ENCODE measurements at places on chromosomes 5 and 9.

DNA sequence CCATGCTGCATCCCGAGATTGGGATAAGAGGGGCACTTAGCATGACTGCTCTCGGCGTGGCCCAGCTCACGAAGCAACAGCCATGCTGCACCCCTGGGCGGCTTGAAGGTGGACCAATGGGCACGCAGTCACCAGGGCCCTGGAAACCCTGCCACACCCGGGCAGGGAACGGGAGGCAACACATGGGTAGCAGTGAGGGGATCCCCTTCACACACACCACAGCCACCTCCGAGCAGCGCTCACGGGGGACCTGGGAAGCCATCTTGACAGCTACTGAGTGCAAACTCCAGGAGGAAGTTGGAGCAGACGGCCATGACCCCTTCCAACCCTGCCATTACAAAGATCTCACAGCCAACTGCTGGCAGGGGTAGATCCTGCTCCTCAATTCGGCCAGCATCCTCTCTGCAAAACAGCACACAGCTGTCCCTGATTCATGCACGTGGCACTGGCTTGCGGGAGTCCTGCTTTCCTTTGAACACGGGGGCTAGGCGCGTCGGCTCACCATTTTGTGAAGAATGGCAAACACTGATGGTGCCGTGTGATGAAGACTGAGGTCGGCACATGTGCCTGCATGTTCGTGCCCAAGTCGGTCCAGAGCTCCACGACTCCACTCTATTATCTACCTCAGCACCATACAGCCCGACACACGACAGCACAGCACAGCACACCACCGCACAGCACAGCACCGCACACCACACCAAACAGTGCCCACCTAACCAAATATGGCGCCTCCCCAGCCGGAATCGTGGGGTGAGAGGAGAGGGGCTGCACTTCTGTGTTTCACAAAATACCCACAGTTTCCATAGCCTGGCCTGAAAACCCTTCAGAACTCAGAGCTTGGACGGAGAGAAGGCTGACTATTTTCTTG is 5.0 kb downstream of the UBAC1 start:
- DNase-seq = no peak

DNA sequence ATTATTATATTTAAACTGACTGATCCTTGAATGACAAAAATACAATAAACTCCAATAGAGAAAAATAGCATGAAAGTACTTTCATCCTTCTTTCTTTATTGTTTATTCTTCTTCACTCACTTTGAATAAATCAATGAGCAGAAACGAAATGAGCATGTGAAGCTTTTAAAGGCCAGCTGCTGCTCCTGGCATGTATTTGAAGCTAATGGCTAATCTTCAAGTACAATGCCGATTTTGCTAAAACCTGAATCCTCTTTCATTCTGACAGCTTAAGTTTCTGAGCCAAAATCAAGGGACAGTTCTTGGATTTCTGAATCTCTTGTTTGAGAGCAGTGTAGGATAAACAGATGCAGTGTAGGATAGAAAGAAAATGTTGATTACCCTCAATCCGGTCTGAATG is 237.3 kb downstream of the CDH10 start:
- DNase-seq = no peak

DNA sequence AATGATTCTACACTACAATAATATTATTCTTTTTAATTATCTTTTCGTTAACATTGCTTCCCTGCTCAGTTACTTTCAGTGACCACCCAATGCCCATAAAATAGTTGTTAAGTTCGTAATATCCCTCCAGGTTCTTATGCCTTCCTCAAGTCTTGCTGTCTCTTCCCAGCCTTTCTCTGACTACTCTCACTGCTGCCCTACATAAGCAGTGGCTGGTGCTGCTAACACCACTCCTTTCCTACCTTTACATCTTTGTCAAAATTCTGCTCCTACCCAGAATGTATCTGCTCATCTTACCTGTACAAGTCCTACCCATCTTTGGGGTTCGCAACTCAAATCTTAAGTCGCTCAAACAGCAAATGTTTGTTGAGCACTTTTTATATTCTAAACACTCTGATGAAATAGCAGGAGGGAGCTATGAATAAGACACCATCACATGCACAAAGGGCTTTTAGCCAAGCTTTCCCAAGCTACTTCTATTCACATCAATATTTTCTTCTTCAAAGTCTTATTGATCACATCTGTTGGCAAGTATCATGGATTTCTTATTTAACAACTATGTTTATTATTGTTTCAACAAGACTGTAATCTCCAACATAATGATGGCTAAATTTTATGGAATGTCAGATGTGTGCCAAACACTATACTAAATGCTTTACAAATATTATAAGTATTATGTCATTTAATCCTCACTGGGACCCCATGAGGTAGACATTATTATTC is 29.5 kb downstream of the SLC25A46 start:
- DNase-seq = no peak

- DNase-seq = no peak
Observed at GRCh38 chr5:170355601-170356098, 33.5 kb downstream of the KCNMB1 start.

- DNase-seq = no peak
Observed at GRCh38 chr5:108079753-108080152, 302.1 kb downstream of the FBXL17 start.

DNA sequence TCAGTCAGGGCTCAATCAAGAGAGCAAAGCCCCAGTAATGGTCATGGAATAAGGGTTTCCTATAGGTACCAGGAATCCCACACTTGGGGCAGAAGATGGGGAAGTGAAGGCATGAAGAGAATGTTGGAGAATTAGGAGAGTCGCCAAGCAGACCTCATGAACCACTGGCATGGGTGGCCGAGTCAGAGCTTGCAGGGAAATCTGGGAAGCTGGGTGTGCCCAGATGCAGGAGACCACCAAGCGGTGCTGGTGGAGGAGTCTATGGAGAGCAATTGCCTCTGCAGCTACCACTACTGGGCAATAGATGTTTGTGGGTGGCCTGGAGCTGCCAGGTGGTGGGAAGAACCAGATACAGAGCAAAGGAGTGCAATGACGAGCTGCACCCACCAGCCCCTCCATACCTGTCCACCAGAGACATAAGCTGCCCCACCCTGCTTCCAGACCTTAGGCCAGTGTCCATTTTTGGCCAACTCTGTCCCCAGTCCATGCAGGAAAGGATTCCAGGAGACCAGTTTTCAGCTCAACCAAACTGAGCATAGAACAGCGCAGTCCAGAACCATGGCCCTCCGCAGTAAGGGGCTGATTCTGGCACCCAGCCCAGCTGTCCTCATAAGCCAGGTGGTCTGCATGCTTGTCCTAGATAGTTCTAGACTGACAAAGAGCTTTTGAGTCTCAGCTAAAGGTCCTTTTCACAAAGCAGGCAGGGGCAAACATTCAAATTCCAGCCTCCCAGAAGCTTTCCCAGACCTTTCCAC is 323.9 kb downstream of the GADD45G start:
- DNase-seq = no peak

DNA sequence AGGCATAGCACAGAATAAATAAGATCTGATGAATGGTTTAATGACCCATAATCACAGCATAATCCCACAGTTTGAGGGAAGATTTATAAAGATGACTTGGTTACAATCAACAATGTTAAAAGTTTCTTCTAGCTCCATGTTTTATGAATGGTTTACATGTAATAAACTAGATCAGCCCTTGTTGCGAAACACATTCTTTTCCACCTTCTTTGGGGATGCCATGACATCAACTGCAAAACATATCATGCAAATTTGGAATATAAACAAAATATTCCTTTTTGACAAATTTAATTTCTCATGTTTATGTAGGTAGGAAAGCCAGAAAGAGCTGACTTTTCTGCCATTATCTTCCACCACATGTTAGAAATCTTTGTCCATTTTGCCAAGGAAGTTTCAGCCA is 979.5 kb downstream of the MAT2B start:
- DNase-seq = no peak

- no peak for DNase-seq
Observed at GRCh38 chr9:135706288-135706687, 4.3 kb downstream of the KCNT1 start.

DNA sequence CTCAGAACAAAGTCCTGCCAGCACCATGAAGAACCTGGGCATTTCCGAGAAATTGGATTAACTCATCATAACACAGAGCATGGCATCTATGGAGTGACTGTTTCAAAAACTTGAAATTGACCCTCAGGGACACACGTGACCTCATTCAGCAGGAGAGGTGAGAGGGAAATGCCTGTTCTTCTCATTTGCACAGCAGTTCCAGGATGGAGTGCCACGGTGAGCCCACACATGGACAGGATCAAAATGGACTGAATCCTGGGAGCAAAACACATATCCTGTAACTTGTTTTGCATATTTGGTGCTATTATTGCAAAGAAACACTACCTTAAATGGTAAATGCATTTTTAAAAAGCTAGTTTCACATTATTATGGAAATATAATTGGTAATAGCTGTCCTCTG is 256.1 kb upstream of the IRX2 start:
- DNase-seq = no peak

DNA sequence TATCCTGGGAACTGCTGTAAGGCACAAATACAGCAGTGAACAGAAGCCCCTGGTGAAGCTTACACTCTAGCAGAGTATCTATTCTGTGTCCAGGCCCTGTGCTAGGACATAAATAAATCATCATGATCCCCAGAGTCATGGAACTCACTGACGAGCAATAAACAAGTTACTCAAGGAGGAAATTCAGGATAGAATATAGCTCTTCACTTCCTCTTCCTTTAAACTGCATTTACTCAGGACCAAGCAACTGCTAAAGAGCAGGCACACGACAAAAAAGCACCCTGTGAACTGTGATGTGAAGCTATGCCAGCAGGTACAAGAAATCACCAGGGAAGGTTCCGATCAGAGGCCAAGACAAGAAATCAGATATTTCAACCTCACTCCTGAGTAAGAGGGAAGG is 47.8 kb upstream of the NR5A1 start:
- DNase-seq = no peak

DNA sequence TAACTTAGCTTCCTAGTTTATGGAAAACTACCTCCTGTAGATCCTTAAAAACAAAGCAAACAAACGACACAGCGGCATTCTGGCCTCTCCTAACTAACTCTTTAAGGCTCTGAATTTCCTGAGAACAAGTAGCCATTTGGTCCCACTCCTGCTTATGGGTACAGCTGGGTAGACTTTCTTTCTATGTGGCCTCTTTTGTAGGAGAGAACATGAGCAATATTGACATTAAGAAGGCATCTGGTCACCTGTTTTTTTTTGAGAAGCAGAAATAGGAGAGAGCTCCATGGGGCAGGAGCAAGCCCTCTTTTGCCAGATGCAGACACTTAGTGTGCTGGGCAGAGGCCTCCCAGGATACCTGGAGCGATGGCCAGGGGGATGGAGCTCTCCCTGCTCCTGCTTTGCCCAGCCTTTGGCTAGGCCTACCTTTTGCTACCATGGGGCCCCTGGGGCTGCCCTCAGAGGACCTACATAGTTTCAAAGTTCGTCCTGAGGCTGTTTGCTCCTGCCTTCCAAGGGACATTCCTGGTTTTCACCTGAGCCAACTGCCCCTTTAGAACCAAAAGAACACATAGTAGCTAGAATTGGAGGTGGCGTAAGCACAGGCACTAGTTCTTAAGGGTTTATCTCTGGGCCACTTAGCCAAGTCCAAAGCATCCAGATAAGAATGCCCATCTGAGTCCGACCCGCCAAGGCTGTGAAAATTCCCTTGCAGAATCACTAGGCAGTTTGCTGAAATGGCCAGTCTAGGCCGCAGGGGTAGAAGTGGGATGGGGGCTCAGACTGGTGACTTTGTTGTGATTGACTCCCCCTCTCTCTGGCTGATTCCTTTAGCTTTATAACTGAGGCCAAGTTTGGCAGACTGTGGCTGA is 2.4 kb upstream of the STC2 start:
- peak; percentile 30 for DNase-seq

- DNase-seq = no peak
Observed at GRCh38 chr5:161549106-161549505, 2.6 kb upstream of the GABRB2 start.

- DNase-seq = no peak
Observed at GRCh38 chr9:94922691-94923107, 196.2 kb downstream of the AOPEP start.

GRCh38 chr5:168781941-168782571 is 202.9 kb upstream of the PANK3 start:
- DNase-seq = no peak

DNA sequence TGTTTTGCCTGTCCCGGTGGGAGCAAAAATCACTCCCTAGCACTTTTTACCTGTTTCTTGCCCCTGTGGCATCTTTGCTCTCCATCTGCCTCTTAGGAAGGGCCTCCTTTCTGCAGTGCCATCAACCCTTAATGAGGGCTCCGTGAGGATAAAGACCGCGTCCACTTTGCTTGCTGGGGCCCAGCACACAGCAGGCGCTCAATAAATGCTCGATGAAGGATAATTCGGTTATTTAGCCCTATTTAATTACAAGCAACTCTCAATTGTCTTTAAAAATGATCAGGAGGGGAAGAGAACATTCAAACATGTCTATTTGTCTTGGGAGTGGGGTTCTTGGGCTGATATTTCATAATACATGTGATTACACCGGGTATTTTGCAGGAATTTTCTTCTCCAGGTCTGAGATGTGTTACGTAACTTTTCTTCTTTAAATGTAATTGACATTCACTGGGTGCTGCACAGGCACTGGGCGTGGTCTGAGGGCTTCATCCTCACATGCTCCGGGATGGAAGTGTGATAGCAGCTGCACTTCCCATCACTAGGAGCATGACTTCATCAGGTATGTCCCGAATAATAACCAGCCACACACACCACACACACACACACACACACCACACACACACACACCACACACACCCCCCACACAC is 19.8 kb upstream of the NTNG2 start:
- DNase-seq = no peak

DNA sequence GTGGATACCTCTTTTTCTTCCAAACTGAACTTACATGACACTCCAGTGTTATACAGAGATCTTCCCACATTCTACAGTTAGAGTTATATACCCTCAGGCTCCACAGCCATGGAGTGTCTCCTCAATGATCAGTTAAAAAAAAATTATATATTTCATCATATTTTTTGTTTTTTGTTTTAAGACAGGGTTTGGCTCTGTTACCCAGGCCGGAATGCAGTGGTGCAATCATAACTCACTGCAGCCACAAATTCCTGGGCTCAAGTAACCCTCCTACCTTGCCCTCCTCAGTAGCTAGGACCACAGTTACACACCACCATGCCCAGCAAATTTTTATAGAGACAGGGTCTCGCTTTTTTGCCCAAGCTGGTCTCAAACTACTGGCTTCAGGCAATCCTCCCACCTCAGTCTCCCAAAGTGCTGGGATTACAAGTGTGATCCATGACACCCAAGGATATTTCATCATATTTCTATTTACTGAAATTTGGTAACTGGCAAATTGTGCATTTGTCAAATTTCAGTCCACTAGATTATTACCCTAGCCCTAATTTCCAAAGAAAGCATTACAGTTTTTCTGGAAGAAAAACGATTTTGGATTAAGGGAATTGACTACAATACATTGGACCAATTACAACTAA is 18.1 kb upstream of the SCAI start:
- no peak for DNase-seq

- no peak for DNase-seq
Observed at GRCh38 chr9:77588271-77588937, 59.7 kb downstream of the GNA14 start.

All from stimulated activated CD8-positive, alpha-beta memory T cell treated with anti-CD3 and anti-CD28 coated beads, Interleukin-4, amount 100 ng/mL, for 48 hours (primary cell).